Stimulated activated CD4-positive, alpha-beta T cell treated with anti-CD3 and anti-CD28 coated beads, Interleukin-1b, Interleukin-23, amount 100 ng/mL, for 1 hour (primary cell): ENCODE measurements at places on chromosomes 3 and 15.

DNA sequence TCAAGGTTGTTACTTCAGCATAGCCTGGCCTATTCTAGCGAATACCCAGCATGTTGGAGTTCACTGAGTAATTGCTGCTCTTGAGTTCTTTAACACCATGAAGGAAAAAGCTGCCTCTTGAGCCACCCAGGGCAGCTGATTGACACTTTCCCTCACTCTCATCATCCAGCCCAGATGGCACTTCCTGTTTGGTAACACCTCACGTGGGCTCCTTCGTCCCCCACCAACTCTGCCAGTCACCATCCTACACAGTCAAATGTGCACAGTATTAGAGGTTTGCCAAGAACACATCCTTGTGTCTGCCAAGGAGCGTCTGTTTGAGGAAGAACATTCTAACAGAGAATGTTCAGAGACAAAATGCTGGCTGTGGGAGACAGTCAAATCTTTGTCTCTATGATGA lies 266.3 kb downstream of the RPLP1 start:
- DNase-seq, result no peak

GRCh38 chr3:98329392-98330124 lies 24.1 kb upstream of the OR5K4 start:
- DNase-seq, result no peak

DNA sequence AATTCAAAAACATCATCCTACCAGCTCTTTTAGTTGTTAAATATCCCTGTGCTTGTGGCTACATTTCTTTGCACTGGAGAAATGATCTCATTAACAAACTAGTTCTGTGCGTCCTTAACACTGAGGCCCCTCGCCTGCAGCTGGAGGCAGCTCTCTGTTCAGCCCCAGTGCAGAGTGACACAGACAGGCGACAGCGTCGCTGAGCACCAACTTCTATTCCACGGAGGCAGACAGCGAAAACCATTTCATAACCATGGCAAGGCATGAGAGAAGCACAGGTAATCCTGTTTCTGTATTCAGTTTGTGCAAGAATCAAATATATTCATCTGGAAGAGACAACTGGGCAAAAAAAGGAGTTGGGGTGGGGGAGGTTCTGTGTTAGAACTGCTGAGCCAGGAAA lies 530.7 kb downstream of the ZIC1 start:
- DNase-seq, result no peak

GRCh38 chr3:60573494-60573893 lies 677.8 kb downstream of the FHIT start:
- no peak for DNase-seq

DNA sequence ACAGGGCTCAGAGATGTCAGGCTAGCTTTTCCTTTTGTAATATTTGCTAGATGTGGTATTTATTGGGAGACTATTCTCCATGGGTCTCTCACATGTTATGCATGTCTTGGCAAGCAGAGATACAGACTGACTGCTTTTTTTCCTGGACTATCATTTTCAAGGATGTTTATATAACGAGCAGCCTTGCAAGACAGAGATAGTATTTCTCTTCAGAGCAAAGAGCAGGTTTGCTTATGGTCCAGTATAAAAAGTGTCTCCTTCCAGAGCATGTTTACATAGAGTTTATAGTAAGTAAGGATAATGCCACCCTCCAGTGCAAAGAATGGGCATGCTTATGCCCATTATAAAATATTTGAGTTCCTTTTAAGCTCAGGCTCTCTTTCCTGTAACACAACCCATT lies 24.6 kb downstream of the GTF2E1 start:
- no peak for DNase-seq

GRCh38 chr3:125594125-125594524 lies 1.2 kb downstream of the OSBPL11 start:
- no peak for DNase-seq

DNA sequence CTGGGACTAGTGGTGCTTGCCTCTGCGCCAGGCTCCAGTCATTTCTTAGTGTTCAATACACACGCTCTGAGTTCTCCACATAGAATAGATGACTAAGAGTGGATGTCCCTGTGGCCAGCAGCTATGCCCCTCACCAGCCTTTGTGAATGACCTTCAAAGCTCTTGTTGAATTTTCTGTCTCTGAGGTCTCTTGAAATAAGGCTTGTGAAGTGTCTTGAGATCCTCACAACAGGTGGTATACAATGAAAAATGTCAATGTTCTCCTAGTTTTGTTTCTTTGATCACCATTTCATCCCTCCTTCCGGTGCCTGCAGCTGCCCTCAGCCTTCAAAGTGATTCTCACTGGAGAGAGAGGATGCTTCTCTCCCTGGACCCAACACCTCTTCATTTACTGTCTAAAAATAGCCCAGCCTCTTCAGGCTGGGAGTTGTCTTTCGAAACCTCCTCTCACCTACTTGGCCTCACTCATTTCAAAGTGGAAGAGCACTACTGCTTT lies 5.4 kb downstream of the MAPKBP1 start:
- no peak for DNase-seq

DNA sequence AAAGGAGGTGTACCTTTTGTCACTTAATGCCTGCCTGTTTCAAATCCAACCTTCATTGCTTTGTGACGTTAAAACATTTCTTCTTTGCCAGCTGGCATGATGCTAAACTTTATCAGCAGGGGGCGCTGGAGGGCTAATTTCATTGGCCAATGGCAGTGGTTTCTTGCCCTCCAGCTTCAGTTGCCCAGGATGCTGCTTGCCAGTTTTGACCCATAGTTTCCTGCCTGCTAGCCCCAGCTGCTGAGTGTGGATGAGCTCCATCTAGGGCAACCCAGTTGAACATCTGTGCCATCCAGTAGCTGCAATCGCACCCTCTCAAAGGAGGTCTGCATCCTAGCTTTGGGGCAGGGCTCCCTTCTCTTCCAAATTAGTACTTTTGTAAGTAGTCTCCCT lies 22.1 kb downstream of the ACKR2 start:
- DNase-seq, result peak; percentile 46

- no peak for DNase-seq
Measured at GRCh38 chr3:14334936-14335335, 67.5 kb upstream of the SLC6A6 start.

GRCh38 chr15:57312318-57313133 lies 63.8 kb upstream of the CGNL1 start:
- DNase-seq, result no peak

DNA sequence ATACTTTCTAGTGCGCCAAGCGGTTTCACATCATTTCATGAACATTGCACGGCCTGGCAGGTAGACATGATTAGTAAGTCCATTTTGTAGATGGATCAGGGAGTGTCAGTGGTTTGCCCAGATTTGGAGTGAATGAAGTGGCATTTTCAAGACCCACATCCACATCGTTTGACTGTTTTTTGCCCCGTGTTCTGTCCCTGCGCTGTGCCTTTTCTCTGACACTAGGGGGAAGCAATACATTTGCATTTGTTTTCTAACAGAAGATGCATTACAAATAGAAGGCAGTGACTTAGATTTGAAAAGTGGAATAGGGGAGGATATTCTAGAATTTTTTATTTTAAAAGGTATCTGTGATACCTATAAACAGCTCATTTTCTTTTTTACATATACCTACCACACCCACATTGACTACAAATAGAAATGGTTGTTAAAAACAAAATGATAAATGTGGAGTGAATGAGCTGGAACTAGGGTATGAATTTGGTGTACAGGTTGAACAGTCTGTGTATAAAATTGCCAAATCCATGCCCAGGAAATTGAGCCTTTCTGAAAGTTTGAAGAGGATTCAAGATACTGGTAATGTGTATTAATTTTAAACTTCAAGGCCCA lies 98.0 kb downstream of the USP13 start:
- no peak for DNase-seq

GRCh38 chr3:111787556-111788463 lies 71.3 kb upstream of the PHLDB2 start:
- DNase-seq, result no peak

DNA sequence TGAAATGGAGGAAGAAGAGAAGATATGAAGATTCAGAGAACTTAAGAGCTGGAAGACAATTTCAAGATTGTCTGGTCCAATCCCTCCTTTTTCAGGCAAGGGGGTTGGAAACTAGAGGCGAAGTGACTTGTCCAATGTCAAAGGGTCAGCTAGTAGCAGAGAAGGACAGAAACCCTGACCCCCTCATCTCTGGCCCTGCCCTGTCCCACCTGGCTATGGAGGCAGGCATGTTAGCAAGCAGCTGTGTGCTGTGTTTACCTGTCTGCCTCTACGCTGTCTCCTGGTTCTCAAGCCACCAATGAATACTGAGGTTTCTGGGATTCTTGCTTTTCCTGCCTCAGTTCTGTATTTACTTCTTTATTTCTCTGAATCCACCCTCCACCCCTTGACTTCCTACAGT lies 342 bp downstream of the TGM5 start:
- no peak for DNase-seq

GRCh38 chr3:150242220-150242936 lies 165.7 kb upstream of the TSC22D2 start:
- DNase-seq, result no peak

GRCh38 chr3:28853830-28854229 lies 427.0 kb upstream of the RBMS3 start:
- no peak for DNase-seq

- DNase-seq, result no peak
Measured at GRCh38 chr3:111858642-111859041, 423 bp upstream of the PHLDB2 start.

- DNase-seq, result no peak
Measured at GRCh38 chr15:87167706-87168105, 1088.0 kb downstream of the AGBL1 start.

DNA sequence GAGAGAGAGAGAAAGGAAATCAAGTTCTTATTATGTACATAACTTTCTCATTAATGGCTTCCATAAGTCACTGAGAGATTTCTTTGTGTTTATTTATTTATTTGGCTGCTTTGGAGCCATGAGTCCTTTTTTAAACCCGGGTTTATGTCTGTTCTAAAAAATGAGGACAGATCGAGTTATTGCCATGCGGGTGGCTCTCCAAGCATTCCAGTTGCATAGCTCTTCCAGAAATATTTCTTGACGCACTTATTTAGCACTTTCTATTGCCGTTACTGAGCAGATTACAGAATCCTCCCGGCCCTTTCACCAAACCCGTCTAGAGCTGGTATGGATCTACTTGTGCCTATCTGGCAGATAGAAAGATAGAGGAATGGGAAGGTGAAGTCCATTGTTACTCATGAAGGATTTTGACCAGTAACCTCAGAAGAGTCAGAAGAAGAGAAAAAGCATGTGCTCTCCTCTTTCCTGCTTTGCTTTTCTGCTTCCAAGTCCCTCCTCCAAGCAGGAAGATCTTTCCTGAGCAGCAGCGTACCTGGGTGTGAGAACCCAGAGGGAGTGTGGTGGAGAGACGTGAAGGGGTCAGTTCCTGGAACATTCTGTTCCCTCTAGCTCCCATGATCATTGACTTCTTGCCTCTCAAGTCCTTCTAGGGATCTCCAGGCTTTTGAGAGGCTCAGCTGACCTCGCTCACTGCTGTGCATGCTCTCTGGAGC lies 112.8 kb downstream of the LPP start:
- DNase-seq, result no peak

GRCh38 chr15:64803526-64803925 lies 21.9 kb downstream of the PIF1 start:
- DNase-seq, result no peak

- DNase-seq, result no peak
Measured at GRCh38 chr15:40776537-40777141, 6.9 kb downstream of the C15orf62 start.

GRCh38 chr3:158743664-158744566 lies 11.7 kb upstream of the RARRES1 start:
- DNase-seq, result no peak

DNA sequence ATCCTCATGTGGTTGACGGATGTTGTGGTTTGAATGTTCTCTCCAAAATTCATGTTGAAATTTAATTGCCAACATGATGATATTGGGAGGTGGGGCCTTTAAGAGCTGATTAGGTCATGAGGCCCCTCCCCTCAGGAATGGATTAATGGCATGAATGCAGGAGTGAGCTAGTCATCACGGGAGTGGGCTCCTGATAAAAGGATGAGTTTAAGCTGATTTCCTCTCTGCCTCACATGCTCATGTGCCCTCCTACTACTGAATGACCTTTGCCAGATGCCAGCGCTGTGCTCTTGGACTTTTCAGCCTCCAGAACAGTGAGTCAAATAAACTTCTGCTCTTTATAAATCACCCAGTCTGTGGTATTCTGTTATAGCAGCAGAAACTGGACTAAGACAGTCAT lies 111.2 kb downstream of the MYO5A start:
- no peak for DNase-seq

- no peak for DNase-seq
Measured at GRCh38 chr3:140397847-140398246, 280.0 kb upstream of the TRIM42 start.

DNA sequence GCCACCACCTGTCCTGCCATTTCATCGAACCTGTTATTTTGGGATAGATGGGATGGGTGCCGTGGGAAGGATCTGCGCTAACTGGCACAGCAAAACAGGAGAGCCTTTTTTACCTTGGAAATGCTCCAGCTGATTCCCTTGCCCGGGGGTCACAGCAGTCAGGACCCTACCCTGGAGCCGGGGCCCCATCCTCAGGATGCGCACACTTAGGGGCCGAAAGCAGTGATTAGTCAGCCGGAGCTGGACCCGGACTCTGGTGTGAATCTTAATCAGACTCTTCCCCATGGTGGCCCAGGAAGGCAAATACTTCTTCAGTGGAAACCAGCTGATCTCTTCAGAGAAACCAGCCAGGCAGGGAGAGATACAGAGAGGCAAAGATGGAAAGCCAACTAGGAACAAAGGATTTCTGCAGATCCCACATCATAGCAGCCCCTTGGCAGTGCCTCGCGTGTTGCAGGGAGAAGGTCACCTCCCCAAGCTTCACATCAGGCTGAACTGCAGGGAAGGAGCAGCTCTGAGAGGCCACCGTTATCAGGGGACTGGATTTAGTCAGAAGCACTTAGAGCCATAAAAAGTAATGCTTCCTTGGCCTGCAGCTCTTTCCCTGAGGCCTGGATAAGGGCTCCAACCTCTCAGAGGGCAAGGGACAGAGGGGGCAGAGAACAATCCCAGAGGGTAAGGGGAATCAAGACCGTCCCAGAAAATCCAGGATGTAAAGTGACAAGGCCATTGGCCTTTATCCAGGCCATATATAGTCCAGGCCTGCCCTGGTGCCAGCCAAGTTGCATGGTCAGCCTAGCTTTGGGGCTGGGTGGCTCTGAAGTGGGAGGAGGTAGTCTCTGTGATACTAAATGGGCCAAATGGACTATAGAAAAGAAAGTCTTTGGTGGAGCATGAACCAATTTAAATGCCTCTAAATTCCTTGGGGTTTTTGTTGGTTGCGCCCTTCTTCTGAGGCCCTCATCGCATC lies 52.9 kb downstream of the WDR76 start:
- DNase-seq, result no peak

DNA sequence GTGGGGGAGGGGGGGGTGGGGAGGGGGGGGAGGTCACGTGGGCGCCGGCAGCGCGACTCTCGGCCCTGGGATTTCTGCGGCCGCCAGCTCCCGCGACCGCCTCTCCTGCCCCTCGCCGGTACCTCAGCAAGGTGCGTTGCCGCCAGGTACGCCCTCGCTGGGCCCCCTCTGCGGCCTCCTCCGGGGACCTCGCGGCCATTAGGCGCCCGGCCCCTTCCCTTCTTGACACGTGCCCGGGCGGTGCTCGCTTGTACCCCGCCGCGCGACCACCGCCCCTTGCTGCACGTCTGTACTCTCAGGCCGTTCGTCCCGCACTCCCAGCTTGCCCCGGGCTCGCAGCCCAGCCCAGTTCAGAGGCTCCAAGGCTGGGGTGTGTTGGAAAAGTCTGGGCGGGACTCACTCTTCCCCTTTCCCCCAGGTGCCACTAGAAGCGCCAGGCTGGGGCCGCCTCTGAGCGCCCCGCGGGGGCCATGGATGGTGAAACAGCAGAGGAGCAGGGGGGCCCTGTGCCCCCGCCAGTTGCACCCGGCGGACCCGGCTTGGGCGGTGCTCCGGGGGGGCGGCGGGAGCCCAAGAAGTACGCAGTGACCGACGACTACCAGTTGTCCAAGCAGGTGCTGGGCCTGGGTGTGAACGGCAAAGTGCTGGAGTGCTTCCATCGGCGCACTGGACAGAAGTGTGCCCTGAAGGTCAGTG lies at the start of gene MAPKAPK3:
Gene MAPKAPK3 (plus strand): TSS at position 56 of the 696 bp plus-strand sequence. CDS start 415 bp downstream, at position 471.
- no peak for DNase-seq
